ENCODE measurements at places on chromosomes 13 and 19.

- no peak for DNase-seq
These were observed 268.7 kb downstream of the SHISA2 start for GRCh38 chr13:25783076-25783475.

GRCh38 chr13:44404261-44405132 is 30.9 kb downstream of the SERP2 start:
- DNase-seq, result no peak

- no peak for DNase-seq
These were observed 1479.2 kb downstream of the SLITRK5 start for GRCh38 chr13:89150362-89150761.

DNA sequence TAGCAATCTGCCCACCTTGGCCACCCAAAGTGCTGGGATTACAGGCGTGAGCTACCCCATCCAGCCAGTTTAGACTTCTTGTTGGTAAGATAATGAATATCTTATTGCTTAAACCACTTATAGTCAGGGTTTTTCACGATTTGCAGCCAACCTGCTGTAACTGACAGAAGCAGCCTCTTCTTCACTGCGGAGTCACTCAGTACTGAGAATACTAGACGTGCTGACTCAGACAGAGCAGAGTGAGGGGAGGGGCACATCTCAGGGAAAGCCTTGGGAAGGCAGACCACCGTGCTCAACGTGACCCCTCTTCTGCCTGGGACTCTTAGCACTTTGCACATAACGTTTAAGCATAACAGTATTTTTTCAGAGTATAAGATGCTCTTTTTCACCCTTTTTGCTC is 74.3 kb upstream of the ARHGEF7 start:
- no peak for DNase-seq

DNA sequence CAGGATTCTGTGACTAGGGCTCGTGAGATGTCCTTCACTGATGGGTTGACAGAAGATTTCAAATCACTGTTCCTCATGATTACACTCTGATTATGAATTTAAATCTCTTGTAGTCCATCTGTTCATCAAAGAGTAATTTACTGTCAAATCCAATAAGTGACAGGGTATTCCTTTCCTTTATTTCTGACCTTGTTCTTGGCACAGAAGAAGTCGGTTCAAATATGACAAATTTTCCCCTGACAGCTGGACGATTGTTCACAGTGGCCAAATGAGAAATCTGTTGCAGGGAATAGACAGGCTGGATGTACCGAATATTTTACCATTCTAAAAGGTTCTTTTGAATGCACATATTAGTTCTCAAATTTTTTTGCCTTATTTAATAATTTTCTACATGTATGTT is 767.3 kb upstream of the GPC6 start:
- DNase-seq, result no peak

- no peak for DNase-seq
These were observed 54.9 kb downstream of the WDFY2 start for GRCh38 chr13:51639171-51639570.

- no peak for DNase-seq
These were observed 810 bp upstream of the NFKBID start for GRCh38 chr19:35901055-35901644.

DNA sequence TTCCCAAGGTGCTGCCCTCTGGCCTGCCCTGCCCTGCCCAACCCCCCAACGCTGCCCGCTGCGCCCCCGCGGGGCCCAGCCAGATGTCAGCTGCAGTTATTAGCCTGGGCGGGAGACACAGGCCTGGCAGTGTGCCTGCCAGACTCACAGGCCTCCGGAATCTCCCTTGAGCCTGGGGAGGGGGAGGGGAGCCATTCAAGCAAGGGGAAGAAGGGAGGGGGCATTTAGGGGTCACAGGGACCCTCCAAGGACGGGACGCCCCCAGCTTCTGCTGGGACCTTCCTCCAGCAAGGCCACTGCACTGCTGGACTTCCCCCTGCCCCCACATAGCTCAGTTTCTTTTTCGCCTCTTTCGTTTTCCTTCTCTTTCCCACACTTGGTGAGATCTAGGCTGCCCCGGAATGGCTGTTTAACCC is 2.6 kb upstream of the JUNB start:
- peak; percentile 78 for DNase-seq

- DNase-seq, result no peak
These were observed 731 bp upstream of the AKAP8L start for GRCh38 chr19:15419413-15420025.

GRCh38 chr13:89750371-89750770 is 1597.1 kb upstream of the MIR17HG start:
- DNase-seq, result no peak

DNA sequence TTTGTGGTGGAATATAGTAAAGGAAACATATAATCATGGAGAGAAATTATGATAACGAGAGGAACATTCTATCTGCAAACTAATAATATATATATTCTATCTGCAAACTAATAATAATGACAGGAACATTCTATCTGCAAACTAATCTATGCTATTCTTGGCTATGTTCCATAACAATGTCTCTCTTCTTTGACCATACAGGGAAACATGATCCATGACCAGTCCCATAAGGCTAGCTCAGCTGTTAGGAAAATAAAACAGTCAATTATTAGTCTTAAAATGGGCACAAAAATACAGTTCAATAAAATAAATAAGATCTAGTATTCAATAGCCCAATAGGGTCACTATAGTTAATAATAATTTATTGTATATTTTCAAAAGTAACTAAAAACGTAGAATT is 707.8 kb upstream of the PCDH20 start:
- DNase-seq, result no peak

GRCh38 chr19:41646589-41647204 is 19.8 kb upstream of the CEACAM4 start:
- DNase-seq, result no peak

DNA sequence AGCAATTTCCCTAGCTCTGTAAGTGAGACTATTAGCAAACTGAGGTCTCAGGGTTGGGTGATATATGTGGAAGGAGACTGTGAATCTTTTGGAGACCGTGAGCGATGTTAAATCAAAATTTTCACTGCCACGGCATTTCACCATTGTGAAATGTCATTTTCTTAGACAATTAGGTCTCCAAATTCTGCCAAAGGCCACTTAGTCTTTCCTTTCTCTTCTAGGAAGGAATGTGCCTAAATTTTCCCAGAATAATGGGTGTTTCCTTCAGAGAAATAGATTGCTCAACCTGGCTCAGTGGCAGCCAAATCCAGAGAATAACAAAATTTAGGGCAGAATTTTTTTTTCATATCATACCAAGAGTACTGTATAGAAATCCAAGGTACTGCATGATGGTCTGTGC is 64.5 kb upstream of the SCEL start:
- no peak for DNase-seq

DNA sequence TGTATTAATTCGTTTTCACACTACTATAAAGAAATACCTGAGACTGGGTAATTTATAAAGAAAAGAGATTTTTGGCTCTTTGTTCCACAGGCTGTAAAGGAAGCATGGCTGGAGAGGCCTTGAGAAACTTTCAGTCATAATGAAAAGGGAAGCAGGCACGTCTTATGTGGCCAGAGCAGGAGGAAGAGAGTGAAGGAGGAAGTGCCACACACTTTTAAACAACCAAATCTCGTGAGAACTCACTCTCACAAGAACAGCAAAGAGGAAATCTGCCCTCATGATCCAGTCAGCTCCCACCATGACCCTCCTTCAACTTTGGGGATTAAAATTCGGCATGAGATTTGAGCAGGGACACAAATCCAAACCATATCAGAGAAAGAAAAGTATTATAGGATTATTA is 1255.9 kb upstream of the MIR17HG start:
- no peak for DNase-seq

GRCh38 chr13:98411013-98411412 is 165.9 kb downstream of the STK24 start:
- DNase-seq, result no peak

- no peak for DNase-seq
These were observed 37.1 kb upstream of the ISYNA1 start for GRCh38 chr19:18475004-18475453.

DNA sequence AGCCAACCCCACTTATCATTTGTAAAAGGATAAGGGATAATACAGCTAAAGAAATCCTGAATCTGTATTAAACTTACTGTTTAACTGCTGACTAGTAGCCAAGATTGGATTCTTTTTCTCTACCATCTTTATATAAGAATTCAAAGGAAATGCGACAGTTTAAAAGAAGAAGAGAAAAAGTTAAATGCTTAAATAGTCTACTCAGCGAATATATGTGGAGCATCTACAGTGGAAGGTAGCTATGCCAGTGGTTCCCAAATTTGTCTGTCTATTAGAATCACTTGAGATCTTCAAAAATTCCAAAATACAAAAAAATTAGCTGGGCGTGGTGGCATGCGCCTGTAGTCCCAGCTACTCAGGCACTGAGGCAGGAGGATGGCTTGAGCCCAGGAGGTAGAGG is 60.8 kb upstream of the KLF5 start:
- no peak for DNase-seq

- DNase-seq, result no peak
These were observed 22.0 kb upstream of the GPR18 start for GRCh38 chr13:99280166-99280565.

DNA sequence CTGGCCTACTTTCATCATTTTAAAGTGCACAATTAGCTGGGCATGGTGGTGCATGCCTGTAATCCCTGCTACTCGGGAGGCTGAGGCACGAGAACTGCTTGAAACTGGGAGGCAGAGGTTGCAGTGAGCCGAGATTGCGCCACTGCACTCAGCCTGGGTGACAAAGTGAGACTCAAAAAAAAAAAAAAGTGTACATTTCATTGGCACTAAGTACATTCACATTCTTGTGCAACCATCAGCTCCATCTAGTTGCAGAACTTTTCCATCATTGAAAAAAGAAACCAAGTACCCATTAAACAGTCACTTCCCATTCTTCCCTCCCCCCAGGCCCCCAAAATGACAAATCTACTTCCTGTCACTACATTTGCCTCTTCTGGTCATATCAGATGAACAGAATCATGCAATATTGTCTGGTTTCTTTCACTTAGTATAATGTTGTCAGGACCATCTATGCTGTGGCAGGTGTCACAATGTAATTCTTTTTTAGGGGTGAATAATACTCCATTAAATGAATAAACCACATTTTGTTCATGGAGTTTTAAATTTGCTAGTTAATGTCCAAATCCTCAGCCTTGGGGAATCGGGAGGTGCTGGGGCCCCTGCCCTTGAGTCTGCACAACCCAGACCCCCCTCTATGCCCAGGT is 7.4 kb upstream of the SIGLEC11 start:
- DNase-seq, result no peak

- no peak for DNase-seq
These were observed 19.9 kb downstream of the LRFN3 start for GRCh38 chr19:35955881-35956634.

- DNase-seq, result no peak
These were observed 16.0 kb upstream of the SLC7A10 start for GRCh38 chr19:33241530-33242101.

DNA sequence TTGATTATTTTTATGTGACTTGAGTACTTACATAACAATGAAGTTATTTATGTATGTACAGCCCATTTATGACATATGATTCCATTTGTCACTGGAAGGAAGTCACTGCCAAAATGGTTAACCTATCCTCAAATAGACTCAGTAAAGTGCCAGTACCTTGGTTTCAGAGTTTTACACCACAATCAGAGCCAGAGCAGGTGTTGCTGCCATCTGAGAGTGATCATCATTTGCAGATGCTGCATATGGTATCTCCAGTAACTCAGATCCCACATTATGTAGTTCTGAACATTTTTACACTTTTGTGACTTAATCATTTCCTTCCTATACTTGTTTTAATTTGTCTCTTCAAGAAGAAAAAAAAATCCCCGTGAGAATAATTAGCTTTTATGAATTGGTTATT is 313.3 kb downstream of the HS6ST3 start:
- DNase-seq, result no peak

DNA sequence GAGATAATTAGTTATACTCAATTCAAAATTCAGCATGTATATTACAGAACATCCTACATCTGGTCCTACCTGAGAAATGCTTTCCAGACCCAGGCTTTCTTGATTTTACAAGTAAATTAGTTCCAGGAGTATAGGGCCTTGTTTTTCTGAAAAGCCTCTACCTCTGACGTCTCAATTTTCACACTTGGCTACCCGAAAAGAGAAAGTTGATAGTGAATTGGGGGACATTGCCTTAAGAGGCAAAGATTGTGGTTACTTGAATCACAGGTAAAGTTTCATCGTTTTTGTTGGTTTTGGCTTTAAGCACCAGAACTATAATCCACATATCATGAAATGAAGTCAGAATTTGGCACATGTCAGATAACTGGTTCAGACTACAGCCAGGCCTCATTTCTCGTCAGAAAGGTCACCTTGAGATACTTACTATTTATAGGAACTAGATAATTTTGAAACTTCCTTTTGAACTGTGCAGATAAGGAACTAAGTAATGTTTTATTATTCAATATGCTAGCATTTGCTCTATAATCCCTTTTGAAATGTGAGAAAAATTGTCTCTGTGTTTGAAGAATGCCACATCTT is 30.8 kb downstream of the FAM124A start:
- DNase-seq, result no peak

DNA sequence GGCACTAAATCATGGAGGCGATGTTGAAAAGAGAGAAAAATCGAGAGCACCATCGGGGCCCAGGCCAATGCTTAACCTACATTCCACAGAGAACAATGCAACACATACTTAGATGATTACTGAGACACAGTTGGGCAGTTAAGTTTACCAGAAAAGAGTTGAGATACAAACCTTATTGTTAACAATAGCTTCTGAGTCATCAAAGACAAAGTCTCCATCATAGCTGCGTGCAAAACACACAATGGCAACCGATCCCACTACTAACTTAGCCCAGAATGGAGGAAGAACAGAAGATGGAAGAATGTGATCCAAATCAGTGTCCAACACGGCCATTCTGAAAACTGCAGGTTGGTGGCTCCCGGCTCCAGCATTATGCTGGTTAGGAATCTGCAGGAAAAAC is 6.2 kb downstream of the TMTC4 start:
- no peak for DNase-seq

GRCh38 chr19:40633207-40633606 is 32.0 kb downstream of the LTBP4 start:
- DNase-seq, result no peak

DNA sequence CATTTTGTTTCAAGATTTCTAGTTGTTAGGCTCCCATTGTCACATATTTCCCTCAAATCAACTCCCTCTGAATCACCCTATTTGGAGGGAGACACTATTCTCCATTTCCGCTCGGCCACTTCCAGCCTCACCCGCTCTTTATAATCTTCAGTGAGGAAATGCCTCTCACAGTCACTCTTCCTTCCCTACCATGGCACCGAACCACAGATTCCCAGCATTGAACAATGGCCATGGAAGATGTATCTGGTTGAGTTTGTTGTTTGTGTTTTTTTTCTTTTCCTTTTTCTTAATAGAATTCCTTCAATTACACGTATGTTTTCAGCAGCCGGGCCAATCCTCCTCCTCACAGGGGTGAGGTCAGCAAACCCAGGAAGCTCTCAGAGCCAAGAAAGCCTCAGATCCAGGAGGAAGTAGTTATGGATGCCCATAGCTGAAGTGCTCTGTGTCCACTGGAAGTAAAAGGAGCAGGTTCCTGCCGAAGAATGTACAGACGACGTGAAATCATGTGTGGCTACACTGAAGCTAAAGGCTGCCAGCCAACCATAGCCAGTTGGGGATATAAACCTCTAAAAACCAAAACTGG is 472.1 kb downstream of the FOXO1 start:
- no peak for DNase-seq

Measured in GM10248 (cell line).